Glutamatergic neuron (in vitro differentiated cells): ENCODE measurements at places on chromosomes 2 and 18. TPM values are rescaled to one million over a fixed set of nuclear protein-coding genes. Genes with fewer than 3 reads are reported as not detected.

DNA sequence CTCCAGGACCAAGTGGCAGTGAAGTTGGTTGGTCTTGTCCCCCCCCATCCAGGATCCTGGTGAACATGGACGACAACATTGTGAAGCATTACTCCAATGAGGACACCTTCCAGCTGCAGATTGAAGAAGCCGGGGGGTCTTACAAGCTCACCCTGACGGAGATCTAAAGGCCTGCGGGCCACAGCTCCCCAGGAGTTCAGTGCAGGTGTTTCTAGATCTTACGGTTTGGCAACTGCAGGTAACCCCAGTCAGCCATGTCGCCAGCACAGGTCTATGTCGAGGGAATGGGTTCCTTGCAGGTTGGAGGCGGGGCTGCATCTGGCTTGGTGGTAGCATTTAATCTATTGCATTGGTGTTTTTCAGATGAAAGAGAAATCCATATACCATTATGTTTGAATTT is 42.8 kb upstream of the KLF11 start:
- no peak for DNase-seq
- peaks cover 3% of the 10 kb centered on the region for H3K36me3 ChIP-seq
- H3K27ac ChIP-seq, result no peak overlapping the region
- H3K4me1 ChIP-seq, result no peaks in the 10 kb centered on the region
- H3K4me3 ChIP-seq, result no peak overlapping the region

- H3K27ac ChIP-seq, result no peak overlapping the region
- DNase-seq, result no peak
- peaks cover 5% of the 10 kb centered on the region for H3K27me3 ChIP-seq
- peaks cover 39% of the 10 kb centered on the region for H3K4me1 ChIP-seq
- H3K36me3 ChIP-seq, result no peaks in the 10 kb centered on the region
Measured at GRCh38 chr2:10977621-10978020, 65.9 kb downstream of the KCNF1 start.

- H3K4me3 ChIP-seq, result no peak overlapping the region
- no peaks in the 10 kb centered on the region for H3K4me1 ChIP-seq
- no peaks in the 10 kb centered on the region for H3K36me3 ChIP-seq
- no peaks in the 10 kb centered on the region for H3K27me3 ChIP-seq
- no peak overlapping the region for H3K27ac ChIP-seq
Measured at GRCh38 chr2:113077921-113078320, 10.2 kb downstream of the IL1F10 start.

- H3K27ac ChIP-seq, result no peak overlapping the region
- H3K36me3 ChIP-seq, result peaks cover 22% of the 10 kb centered on the region
- no peaks in the 10 kb centered on the region for H3K4me1 ChIP-seq
Measured at GRCh38 chr2:39524756-39525635, 87.9 kb upstream of the MAP4K3 start.

MYO5B gene
- 2.7 TPM for total RNA-seq

DNA sequence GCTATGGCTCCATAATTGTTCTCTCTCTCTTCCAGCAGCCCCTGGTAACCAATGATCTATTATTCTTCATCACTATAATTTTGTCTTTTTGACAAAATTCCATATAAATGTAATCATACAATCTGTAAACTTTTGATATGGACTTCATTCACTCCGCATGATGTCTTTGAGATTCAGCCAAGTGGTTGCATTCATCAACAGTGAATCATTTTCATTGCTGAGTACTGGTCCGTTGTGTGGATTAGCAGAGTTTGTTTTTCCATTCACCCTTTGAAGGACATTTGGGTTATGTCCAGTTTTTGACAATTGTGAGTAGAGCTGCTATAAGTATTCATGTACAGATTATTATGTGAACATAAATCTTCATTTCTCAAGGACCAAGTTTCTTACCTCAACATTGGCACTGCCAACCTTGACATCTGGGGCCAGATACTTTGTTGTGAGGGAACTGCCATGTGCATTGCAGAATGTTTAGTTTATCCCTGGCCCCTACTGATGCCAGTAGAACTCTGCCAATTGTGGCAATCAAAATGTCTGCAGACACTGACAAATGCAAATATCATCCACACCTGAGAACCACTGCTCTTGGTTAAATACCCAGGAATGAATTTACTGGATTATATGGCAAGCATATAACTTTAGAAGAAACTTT is 48.4 kb upstream of the BCL2L11 start:
- peaks cover 15% of the 10 kb centered on the region for H3K36me3 ChIP-seq
- DNase-seq, result no peak
- H3K4me3 ChIP-seq, result no peak overlapping the region
- H3K27ac ChIP-seq, result no peak overlapping the region
- no peaks in the 10 kb centered on the region for H3K27me3 ChIP-seq

- H3K4me3 ChIP-seq, result no peak overlapping the region
- H3K4me1 ChIP-seq, result no peaks in the 10 kb centered on the region
- no peak for DNase-seq
- no peaks in the 10 kb centered on the region for H3K27me3 ChIP-seq
- H3K36me3 ChIP-seq, result peaks cover 4% of the 10 kb centered on the region
Measured at GRCh38 chr2:144099780-144100377, 420.0 kb downstream of the ZEB2 start.

ZNF892 gene
- total RNA-seq, result 21.1 TPM

DSC2 gene
- total RNA-seq, result 31.4 TPM

ALLC gene
- not detected for total RNA-seq
